ENCODE measurements at places on chromosomes 3 and 15.

- DNase-seq = no peak
These were observed 51.5 kb downstream of the TTC23 start for GRCh38 chr15:99197856-99198255.

DNA sequence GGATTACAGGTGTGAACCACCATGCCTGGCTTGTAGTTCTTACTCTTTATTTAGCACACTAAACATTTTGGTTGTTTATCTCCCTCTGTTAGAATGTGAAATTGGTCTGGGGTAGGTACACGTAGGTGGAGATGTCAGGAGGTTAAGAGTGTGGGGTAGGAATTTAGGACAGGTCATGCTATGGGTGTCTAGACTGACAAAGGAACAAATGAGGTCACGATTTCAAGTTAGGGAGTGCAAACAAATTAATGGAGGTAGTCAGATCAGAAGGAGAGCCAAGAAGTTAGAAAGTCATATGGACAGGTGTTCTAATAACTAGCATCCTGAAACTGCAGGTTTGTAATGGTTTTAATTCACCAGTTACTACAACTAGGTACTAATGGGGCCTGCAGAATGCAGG lies 19.8 kb downstream of the CDV3 start:
- no peak for DNase-seq

- no peak for DNase-seq
These were observed 3.6 kb downstream of the ZNF589 start for GRCh38 chr3:48244461-48244860.

DNA sequence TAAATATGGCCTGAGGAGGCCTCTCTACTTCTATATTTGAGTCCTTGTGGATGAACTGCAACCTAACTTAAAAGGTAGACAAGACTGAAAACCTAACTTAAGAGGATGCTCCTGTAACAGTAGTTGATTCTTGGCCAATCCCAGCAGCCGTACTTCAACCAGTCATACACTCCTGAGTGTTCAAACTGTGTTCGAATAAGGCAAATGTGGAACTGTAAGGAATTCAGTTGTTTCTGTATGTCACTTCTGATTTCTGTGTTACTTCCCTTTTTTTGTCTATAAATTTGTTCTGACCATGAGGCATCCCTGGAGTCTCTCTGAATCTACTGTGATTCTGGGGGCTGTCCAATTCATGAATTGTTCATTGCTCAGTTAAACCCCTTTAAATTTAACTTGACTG lies 20.5 kb downstream of the GALK2 start:
- no peak for DNase-seq

DNA sequence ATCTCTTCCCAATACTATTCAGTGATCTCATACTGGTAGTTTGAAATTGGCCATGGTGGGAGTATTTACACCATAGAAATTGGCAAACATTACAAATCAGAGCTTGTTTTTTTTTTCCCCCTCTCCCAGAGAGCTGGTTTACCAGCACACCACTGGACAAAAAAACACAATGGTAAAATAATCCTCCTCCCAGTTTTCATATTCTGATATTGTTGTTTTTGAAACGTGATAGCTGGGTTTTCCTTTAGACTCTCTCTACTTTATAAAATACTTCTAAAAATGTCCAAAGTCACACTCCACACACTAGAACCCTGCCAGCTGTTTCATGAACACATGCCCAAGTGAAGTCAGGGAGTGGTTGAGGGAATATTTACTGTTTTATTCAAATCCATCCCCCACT lies 187.5 kb downstream of the DTWD1 start:
- DNase-seq = no peak

- peak; percentile 34 for DNase-seq
These were observed 76.0 kb downstream of the TRANK1 start for GRCh38 chr3:36868614-36869436.

- no peak for DNase-seq
These were observed 123.3 kb upstream of the NANOGP8 start for GRCh38 chr15:35208353-35208752.

Measured in stimulated activated CD4-positive, alpha-beta T cell treated with anti-CD3 and anti-CD28 coated beads, Interleukin-12 subunit alpha, Interleukin-12 subunit beta, amount 100 ng/mL, for 48 hours (primary cell).